Activated T-cell treated with anti-CD3 and anti-CD28 coated beads, Interleukin-2, amount 50 U/mL, for 1 hour (primary cell): ENCODE measurements at places on chromosomes 7 and 10.

DNA sequence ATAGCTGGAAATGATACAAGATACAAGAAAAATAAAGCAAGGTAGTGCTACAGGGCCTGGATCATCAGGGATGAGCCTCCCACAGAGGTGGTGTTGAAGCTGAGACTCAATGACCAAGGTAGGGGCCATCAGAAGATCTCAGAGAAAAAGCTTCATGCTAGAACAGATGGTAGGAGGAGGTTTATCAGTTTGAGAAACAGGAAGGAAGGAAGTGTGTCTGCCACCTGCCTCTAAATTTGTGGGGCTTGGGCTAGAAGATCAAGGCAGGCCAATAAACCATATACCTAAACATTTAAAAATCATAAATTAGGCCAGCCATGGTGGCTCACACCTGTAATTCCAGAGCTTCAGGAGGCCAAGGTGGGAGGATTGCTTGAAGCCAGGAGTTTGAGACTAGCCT is 410.8 kb upstream of the PRKCQ start:
- no peak for DNase-seq

- DNase-seq, result no peak
Measured at GRCh38 chr10:124703778-124704427, 40.3 kb downstream of the FAM53B start.

DNA sequence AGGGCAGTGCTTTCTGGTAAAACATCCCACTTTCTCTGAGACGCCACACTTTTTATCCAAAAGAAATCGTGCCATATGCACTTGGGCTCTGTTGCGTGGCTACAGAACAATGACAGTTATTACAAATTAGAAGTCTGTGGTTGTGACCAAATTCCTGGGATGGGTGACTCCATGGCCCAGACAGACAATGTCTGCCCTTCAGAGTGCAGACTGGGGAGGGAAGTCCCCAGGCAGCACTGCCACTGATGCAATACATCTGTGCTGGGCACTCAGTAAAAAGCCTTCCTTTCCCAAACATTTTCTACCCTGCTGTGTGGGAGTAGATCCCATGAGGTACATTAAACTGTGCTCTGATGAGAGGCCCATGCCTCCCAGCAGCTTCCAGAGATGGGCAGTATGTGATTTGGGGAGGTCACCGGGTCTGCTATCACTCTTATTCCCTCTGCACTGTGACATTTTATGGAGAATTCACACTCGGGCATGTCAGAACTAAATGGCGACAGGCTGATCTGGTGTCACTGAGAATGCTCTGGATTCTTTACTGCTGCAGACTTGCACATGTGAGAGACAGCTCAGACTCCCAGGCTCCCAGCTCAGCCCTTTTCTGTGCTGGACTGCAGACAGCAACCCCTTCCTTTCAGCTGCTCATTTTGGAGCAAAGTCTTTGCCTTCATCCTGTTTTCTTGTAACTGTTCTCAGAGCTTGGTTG is 243.5 kb upstream of the ZNF32 start:
- no peak for DNase-seq

- no peak for DNase-seq
Measured at GRCh38 chr10:43803791-43804190, 155.1 kb upstream of the ZNF32 start.

DNA sequence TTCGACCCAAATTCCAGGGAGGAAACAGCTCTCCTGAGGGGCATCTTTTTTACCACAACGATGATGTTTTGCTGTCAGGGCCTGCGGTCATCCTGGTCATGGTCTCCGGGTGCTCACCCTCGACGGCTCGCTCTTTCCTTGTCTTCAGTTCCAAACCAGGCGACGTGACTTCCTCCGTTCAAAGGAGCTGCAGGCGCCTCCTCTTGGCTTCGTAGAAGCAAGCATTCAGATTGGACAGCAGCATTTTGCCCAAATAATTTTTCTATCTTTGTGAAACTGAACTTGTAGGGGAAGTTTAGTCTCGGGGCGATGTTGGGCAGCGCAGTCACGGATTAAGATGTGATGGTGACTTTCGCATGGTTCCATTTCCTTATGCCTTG is 208.9 kb downstream of the DNAJB6 start:
- DNase-seq, result no peak

DNA sequence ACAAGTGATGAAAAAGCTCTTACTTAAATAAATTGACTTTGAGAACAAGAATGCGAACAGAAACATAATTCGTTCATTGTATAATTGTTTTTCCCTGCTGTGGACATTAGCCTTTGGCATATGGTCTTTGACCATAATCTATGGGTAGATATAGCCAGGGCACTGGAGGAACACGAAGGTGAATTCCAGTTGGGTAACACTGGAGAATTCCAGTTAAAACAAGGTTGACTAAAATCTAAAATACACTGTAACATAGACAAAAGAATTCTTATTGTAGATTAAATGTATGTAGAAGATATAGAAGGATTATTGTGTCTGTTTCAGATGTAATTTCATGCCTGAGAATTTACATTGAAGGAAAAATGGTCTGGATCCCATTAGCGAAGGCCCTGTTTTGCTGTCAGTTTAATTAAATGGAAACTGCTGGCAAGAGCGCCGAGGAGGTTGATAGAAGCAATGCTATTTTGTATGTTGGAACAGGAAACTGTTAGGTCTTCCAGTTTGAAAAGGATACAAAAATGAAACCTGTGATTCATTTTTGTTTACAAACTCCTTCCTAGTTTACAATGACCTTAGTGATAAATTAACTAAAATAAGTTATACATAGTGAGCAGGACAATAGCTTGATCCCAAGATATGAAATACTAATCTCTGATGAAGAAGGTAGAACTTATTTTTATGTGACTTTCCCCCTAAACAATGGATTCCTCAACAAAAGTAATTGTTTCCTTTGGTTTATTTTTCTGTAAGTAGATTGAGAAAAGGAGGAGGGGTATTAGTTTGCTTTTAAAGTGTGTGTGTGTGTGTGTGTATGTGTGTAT is 68.9 kb downstream of the ARID5B start:
- DNase-seq, result no peak

GRCh38 chr10:10292501-10292900 is 725.2 kb upstream of the CELF2 start:
- DNase-seq, result no peak

DNA sequence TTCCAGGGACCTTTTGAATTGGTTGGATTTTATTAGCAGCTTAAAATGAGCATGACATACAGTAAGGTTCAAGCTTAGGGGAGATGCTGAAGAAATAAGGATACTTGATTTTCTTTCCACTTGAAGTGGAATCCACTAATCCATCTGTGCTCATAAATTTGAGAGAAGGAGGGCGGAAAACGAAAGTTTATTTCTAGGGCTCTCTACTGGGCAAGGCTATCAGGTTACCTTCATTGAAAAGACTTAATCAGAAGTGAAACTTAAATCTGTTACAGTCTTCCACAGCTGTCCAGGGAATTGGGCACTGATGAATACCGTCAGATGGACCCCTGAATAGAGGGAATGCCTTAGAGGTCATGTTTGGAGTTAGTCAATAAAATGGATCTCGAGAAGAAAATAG is 21.8 kb downstream of the AUTS2 start:
- DNase-seq, result no peak

DNA sequence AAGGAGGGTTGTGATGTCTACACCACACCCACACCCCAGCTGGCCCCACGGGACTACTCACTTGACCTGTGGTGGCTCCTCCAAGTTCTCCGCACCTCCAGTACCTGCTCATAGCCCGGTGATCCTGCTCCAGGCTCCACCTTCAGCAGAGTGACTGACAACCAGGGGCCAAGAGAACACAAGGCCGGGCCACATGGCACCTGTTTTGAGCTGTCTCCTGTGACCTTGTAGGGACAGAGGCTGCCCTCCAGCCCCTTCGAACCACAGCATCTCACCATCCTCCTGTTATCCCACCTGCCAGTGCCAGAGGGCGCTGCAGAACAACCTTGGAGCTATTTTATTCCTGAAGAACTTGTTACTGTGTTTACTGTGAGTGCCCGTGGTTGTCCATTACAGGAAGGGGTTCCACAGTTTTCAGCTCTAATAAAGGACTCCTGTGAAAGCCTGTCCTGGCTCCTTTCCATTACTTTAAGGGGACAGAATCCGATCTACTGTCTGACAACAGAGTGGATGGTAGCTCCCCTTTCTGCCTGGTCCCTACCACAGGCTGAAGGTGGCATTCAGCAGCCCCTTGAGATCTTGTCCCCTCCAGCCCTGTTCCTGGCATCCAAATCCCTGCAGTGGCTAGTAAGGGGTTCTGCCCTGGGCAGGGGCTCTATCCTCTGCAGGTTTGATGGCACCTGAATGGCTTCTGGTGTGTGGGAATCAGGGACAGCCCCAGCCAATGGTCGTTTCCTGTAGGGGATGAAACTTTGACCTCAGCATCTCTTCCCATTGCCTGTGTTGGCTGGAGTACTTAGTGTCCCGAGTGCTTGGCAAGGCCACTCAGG is 50.8 kb downstream of the C10orf120 start:
- DNase-seq, result no peak

GRCh38 chr7:12756821-12757220 is 69.4 kb downstream of the ARL4A start:
- DNase-seq, result no peak

DNA sequence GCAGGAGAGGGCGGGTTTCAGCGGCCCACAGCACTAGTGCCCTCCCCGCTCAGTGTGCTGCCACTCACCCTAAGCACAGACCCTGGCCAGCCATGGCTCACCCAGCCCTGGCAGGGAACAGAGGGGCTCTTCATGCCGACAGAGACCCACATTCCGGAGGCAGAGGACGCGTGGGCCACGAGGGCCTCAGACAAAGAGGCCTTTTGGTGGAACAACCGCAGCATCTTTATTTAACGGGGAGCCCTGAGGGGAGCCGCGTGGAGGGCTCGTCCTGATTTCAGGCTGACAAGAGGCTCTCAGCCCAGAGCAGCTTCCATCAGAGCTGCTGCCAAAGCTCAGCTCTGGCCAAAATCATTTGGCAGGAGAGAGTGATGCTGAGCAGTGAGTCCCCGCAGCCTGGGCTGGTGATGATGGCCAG is 127.8 kb downstream of the SH3PXD2A start:
- no peak for DNase-seq
